ENCODE measurements at places on chromosomes 16 and 17.

- DNase-seq = peak; percentile 78
These were observed 13.4 kb downstream of the MFSD6L start for GRCh38 chr17:8785547-8786413.

GRCh38 chr16:77705351-77705750 lies 17.0 kb upstream of the NUDT7 start:
- no peak for DNase-seq

DNA sequence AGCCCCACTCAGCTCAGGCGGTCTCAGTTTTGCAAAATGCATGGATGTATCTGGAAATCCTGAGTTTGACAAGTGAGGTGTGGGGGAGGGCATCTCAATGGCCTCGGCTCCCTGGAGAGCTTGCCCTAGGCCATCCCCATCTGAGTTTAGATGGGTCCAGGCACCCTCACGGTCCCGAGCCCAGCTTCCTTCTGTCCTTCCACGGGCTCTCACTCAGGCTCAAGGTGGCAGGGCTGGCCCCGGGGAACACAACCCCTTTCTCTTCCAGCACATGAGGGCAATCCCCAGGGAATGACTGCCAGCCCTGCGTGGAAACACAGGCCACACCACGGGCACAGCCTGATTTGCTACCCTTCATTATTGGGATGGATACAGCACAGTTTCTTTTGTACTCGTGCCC lies 58.4 kb downstream of the AMFR start:
- DNase-seq = no peak

DNA sequence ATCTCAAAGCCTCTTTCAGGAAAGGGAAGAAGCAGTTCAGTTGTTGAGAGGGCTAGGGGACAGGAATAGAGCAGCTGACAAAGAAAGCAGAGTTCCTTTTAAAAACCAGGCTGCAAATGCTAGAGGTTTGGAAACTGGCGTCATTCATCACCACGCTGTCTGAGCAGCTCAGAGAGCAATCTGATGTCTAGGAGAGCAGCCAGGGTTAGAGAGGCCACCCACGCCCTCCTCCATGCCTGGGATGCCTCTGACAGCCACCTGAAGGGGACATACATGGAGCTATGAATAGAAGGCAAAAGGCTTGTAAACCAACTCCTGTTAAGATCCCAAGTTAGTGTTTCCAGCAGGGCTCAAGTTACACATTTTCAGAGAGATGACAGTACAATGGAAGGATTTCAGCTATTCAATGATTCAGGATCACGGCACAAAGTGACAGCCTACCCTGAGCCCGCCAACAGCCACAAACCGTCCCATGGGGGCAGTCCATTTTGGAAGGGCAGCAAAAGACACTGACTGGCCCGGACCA lies 12.4 kb downstream of the RAB5C start:
- no peak for DNase-seq

GRCh38 chr17:44272321-44272951 lies 4.5 kb upstream of the SLC4A1 start:
- no peak for DNase-seq
